ENCODE measurements at places on chromosomes 3 and 15. TPM values are rescaled to one million over a fixed set of nuclear protein-coding genes. Genes with fewer than 3 reads are reported as not detected.

DNA sequence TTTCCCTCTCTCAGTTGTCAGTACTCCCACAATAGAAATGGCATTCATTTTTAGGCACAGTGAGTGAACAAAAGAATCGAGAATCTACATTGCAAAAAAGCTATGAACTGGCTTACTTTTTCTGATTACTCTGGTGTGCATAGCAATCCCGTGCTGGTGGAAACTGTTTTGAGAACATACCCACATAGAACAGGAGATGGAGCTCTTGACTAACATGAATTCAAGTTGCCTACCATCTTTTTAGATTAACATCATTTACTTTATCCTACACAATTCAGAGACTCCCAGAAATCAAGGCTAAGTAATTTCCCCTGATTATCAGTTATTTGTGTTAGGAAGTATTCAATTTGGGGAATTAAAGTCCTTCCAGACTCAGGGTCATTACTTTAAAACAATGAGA, 326.6 kb downstream of the ARPP21 start:
- no peak for DNase-seq

The GP9 gene
- total RNA-seq = not detected

The CCR9 gene
- total RNA-seq = not detected

The LMOD3 gene
- total RNA-seq = not detected

The LMAN1L gene
- total RNA-seq = not detected

GRCh38 chr15:43250785-43251184, 15.9 kb downstream of the TGM5 start:
- no peak for DNase-seq

The CACNA2D3 gene
- 3.2 TPM for total RNA-seq

DNA sequence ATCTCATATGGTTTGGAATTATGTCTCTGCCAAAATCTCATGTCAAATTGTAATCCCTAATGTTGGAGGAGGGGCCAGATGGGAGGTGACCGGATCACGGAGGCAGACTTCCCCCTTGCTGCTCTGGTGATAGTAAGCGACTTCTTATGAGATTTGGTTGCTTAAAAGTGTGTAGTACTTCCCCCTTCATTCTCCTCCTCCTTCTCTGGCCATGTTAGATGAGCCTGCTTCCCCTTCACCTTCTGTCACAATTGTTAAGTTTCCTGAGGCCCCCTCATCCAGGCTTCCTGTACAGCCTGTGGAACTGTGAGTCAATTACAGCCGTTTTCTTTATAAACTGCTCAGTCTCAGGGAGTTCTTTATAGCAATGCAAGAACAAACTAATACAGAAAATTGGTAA, 51.1 kb downstream of the NEDD4 start:
- no peak for DNase-seq

The SAMMSON gene
- total RNA-seq = not detected

DNA sequence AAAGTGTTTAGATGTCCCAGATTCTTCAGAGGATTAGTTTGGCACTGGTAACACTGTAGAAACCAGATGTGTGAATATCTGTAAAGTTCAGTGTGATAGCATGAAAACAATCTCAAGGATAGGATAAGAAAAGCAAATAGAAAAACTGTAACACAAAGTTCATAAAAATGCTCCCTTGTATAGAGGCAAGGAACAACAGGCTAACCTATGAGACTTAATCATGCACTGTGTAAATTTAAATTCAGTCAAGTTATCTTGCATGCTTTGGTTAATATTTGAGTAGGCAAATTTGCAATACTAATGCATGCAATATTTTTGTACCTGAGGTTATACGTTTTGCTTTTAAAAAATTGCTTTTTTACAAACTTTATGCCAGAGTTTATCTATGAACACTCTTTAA, 144.4 kb downstream of the USP13 start:
- DNase-seq = no peak

DNA sequence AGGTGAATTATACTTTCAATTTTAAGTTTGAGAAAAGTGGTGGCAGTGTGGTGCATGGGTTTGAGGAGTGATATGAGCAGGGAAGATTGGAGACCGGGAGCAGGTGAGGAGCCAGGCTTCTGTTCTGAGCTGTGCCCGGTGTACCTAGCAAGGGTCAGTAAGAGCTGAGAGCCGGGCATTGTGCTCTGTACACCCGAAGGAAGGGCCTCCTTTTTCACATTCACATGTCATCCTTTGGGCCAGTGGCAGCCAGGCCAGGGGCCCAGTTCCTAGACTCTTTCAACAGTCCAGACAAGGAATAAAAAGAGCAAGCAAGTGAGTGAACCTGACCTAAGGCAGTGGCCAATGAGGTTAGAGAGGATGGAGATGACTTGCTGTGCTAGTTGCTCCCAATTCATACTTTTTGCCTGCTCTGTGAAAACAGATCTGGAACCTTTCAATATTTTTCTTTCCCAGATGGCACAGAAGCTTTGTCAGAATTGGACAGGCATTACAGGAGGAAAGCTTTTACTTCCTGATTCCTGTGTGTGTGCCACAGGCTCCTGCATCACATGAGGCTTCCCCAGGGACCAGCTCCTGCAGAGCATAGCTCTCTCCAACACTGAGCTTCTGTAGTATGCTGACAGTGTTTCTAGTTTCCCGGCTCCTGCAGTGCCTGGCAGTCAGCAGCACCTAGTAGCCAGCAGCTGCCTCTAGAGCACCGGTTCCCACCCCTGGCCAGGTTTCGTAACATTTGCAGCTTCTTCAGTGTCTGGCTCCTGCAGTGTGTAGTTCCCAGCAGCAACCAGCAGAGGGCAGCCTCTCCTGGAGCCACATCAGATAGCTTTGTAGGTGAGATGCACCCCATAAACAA, 5.3 kb upstream of the TRA2B start:
- peak; percentile 95 for DNase-seq

The SI gene
- total RNA-seq = not detected

The ATP13A5 gene
- total RNA-seq = not detected

GRCh38 chr3:191355406-191355805, 25.1 kb upstream of the UTS2B start:
- no peak for DNase-seq

GRCh38 chr15:42324308-42324707, 35.0 kb upstream of the CAPN3 start:
- no peak for DNase-seq

DNA sequence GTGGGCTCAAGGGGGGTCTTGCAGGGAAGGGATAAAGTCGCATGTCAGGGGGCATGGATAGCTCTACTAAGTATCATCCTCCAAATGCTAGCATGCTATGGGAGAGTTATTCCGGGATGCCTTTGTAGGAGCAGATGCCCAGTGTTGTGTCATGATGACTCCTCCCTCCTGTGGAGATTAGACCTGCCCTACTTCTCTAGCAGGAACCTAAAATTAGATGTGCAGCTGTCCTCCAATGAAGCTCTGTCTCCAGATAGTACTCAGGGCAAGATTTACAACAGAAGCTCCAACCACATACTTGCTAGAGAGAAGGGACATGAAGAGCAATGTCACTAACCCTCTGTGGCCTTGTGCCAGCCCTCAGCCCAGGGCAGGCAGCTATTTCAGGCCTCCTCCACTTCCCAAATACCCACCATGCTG, 82.5 kb downstream of the AGBL1 start:
- no peak for DNase-seq

The ZNF660 gene
- total RNA-seq = 16.4 TPM

The ANKRD63 gene
- total RNA-seq = 0.26 TPM

DNA sequence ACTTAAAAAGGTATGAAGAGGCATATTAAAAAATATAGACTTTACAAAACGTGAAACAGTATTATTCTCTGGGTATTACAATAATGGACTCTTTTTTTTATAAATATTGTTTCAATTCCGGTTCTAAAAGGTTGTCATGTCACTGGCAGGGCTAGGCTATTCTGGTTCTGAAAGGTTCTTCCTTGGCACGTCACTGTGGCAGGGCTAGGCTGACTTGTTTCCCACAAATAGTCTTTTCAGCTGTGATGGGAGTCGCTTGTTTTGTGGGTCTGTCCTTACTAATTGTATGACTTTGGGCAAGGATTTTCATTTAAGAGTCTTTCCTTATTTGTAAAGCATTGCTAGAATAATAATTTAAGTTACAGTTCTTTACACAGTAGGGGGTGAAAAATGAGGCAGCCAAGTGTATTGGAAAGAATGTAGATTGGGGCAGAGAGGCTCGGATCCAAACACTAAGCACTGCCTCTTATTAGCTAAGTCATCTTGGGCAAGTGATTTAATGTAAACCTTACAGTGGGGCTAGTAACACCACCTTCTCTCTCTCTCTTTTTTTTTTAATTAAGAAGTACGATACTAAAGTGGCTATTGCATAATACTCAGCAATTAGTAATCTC, 12.4 kb upstream of the MELTF start:
- no peak for DNase-seq

DNA sequence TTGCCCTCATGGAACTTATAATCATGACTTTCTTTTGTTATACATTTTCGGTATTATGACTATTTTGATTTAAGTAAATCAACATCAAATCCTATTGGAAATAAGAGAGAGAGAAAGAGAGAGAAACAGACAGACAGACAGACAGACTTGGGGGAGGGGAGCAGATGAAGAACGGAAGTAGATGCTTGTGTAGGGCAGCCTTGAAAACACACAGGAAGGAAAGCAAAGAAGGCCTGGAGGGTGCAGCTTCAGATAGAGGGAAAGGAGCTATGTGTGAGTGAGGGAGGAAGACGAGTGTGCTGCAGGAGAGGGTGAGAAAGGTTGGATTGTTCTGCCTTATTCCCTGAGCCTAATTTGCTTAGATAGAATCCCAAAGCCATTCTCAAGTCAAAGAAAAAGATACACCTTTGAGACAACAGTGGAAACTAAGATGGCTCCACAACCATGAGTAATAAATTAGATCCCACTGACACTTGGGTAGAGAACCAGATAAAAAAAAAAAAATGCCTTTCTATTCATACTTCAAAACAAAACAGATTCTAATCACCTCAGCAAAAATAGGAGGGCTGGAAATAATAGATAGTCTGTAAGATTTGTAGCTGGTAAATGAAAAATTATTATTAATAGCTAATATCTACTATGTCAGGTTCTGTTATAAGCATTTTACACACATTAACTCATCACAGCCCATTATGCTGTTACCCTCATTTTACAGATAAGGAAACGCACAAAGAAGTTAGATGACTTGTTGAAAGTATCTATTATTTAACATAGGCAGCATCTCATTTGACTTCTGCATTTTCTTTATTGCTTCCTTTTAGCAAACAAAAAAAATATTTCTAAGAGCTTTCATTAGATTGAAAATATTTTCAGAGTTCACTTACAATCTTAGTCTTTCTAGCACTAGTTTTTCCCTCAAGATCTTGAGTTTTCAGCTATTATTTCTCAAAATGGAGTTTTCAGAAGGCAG, 214.1 kb downstream of the TNIK start:
- no peak for DNase-seq

DNA sequence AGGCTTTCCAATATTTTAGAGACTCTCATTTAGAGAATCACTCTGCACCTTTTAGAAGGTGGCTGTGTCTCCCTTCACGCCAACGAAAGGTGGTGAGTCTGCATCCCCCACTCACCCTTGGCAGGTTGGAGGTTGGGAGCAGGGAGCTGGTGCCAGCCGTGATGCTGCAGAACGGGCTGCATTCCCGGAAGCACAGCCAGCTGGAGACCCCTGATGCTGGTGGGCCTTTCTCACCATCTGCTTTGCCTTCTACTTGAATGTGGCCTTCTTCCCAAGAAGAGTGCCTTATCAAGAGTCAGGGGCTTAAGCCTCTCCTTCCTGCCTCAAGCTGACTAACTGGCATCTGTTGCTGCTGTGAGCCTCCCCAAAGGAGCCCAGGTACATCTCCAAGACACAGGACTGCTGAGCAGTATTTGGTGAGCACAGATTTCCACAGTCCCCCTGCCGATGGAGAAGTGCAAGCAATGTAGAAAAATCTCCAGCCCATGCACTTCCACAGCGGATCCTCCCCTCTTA, 17.7 kb upstream of the HEG1 start:
- DNase-seq = no peak

- no peak for DNase-seq
These were observed 500.1 kb downstream of the IGSF11 start for GRCh38 chr3:118534519-118534918.

The NRROS gene
- total RNA-seq = 2.8 TPM

The GNAT1 gene
- not detected for total RNA-seq

- no peak for DNase-seq
These were observed 227.7 kb downstream of the ROBO2 start for GRCh38 chr3:77267589-77267988.

- DNase-seq = no peak
These were observed 52.5 kb downstream of the PHC3 start for GRCh38 chr3:170128977-170129431.

The MOBP gene
- total RNA-seq = 0.13 TPM

DNA sequence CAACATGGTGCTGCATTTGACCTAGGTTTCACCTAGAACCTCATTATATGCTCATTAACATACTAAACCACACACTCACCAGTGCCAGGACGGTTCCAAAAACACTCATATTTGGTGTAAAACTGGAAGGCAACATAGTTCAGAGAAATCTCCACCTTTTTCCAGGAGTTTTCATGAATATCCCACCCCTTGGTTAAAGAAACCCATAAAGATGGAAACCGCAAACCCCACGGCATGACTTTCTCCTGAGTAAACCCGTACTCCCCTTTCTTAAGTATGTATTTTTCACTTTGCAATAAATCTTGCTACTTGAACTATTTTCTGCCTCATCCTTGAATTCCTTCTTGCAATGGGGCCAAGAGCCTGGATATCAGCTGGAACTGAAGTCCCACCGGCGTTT, 379.3 kb downstream of the MAGI1 start:
- DNase-seq = no peak

DNA sequence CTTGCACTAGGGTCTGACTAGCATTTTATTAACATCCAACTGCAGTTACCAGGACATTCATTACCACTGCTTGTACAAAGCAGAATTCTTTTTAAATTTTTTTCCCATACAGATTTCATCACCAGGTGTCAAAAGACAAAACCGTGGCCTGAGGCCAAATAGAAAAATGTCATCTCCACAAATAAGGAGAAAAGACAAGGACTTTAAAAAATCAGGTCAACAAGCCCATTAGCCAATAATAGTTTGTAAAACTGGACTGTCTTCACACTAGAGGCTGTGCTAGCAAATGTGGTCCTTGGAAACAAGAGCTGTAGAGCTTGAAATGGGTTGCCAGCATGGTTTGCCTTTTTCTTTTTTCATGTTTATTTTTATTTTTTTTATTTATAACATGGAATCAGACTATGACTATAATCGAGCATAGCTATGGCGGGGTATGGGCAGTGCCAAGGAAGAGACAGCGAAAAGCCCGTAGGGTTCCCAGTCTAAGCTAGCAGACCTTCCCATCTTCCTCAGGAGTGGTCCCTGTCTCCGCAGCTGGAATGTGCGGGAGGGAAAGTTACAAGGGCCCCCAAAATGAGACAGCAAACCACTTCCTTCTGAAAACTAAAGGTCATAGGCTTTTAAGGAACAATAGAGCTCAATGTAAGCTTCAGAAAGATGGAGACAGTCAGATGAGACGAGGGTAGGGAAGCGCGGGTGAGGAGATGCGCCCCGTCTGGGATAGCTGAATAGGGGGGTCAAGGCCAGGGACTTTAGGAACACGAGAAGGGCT, 1.5 kb downstream of the PTPN9 start:
- no peak for DNase-seq
